ENCODE measurements at places on chromosomes 5 and 9.

GRCh38 chr5:124956471-124957029, 210.1 kb upstream of the ZNF608 start:
- no peak for DNase-seq

DNA sequence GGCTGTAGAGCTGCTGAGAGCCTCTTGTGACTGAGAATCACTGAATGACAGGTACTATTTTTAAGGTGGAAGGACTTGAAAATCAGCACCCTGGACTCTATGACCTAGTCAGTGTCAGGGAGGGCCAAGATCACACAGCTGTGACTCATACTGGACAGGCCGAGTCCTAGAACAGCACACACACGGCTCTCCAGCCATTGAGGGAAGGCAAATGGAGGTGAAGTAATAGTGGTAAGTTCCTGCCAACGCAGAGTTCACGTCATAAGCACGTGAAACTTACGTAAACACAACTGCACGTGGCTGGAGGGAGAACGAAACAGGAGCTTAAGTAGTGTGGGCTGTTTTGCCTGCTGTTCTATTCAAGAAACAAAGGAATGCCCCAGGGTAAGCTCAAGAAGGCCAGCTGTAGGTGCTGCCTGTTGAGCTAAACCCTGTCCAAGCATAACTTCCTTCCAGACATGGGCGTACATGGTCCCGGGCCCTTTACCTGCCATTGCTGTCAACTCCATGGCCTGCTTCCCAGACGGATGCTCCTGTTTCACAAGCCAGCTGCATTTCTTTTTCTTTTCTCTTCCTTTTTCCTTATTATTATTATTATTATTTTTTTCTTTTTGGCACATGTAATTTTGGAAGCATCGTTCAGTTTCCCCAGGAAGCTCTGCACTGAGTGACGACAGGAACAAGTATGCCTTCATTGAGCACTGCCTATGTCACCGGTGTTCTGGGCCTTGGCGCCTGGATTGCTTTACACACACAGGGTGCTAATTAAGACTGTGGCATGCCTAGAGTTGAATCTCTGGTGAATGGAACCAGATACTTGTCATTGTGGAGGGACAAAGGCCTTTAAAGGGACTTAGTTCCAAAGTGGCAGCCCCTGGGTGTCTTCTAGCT, 10.2 kb upstream of the LCP2 start:
- DNase-seq = no peak

DNA sequence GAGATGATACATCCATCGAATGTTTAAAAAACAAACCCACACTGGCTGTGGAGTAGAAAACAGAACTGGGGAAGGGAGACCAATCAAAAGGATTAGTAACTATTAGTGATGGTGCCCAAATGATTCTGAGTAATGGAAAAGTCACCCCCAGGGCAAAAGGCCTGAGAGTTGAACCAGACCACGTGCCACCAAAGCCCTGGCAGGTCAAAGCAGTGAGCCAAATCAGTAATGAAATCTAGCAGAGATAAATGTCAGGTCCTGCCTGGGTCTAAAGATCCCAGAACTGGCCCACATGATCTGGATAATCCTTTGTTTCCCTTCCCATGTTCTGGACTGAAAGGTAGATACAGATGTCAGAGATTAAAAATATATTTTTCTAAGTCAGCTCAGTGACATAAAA, 9.4 kb downstream of the OTULINL start:
- DNase-seq = no peak

GRCh38 chr9:135224921-135225541, 137.6 kb downstream of the OLFM1 start:
- DNase-seq = no peak

DNA sequence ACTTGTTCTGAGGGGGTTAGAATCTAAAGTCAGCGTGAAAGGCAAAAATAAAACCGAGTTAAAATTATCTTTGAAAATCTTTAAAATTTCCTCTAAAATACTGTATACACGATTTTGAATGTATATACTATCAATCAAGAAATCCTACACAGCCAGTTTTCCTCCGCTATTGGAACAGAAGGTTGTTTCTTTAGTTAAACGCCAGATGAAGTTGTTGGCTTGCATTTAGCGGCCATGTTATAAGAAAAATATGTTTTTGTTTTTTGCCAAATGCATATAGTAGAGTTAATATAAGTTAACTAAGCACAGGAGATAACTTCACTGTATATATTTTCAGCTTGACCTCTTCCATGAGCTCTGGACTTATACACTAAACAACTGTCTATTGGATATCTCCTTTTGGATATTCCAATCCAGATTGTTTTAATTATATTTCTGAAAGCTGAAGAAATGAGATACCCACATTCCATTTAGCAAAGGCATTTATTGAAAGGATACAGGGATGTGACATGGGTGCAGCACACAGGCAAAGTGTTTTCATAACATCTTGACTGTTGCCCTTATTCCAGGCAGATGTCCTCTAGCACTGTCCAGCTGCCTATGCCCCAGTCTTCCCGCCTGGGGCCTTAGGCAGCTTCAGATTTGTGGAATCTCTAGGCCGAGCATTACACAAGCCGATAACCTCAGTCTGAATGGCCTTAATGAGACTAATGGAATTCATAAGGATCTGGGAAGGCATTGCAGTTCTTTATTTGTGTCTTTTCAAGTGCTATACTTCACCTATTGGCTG, 10.0 kb upstream of the ATG10 start:
- no peak for DNase-seq

DNA sequence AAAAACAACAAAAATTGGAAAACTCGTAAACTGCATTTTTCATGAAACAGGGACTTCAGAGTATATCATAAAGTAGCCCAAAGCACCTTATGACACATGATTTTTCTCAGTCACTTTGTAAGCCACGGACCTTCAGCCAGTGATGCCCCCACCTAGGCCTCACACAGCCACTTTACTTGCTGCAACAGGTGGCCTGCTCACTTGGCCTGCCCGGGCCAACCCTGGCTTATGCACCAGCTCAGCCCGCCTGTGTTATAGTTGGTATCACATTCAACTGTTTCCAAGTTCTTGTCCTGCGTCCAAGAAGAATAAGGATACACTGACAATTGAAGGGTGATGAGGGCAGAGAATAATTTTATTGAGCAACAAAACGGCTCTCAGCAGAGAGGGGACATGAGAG, 219.2 kb downstream of the FER start:
- no peak for DNase-seq

DNA sequence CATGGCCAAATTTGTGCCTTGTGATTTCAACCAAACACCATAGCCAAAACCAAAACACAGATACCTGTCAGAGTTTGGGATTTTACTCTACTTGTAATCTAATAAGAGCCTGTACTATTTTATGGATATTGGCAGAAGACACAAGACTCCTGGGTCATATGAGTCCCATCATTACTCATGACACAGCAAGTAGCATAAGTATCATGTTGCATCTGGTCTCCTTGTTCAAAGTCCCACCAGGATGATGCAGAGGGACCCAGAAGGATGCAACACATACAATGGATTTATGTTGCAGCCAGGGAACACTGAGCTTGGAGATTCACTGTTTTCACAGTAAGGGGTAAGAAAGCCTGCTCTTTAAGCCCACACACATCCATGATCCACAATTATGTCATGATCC, 13.2 kb upstream of the ACO1 start:
- DNase-seq = no peak

DNA sequence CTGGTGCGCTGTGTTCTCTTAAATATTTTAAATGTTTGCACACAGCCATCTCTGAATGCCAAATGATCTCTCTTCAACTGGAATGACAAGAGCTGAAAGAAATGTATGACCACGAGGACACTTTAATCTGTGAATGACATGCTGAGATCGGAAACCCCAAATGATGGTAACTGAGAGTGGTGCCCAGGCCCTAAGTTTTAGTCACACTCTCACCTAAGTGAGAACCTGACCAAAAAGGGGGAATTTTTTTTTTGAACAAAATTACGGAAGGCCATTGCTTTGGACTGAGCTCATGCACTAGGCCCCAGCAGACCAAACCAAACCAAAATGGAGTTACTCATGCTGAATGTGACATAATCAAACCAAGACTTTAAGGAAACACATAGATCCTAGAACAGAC, 167.1 kb upstream of the TUT7 start:
- DNase-seq = no peak

DNA sequence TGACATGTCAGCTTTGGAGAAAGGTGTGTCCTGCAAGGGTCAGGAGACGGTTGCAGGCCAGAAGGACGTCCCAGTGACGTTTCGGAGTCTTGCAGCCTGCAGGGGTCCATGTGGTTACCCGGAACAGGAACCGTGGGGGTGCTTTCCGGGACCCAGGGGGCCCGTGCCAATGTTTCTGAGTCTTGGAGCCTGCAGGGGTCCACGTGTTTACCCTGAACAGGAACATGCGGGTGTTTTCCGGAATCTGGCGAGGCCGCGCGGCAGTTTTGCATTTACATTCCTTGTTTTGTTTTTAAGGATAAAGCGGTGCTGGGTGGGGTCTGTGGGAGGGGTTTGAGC, 30.6 kb downstream of the NKD2 start:
- DNase-seq = no peak

DNA sequence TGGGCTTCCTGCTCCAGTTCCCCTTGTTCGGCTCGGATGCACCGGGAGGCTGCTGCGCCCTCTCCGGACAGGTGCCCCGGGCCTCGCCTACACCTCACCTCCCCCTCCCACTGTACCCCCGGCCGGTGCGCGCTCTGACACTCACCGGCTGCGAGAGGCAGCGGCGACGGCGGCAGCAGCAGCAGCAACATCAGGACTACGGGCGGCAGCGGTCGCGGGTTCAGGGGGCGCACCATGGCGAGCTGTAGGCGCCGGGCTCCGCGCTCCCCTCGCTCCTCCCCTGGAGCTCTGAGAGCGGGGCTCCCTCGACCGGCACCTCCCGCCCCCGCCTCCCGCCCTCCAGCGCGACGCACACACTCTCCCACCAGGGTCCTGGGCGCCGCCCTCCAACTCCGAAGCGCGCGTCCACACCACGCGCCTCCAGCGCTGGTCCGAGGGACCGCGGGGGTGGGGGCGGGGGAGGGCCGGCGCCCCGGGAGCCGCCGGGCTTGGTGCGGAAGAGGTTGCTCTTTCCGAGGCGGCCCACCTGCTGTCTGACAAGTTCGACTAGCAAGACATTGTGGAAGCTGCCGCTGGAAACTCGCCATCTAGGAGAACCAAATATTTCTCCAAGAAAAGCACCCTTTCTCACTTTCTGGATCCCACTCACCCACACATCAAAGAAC, at the start of gene GFRA3:
Gene GFRA3, minus strand, starts transcription at position 433 of the 665 bp plus-strand sequence. Its CDS starts 197 bp downstream, at position 236.
- DNase-seq = no peak

GRCh38 chr5:180313677-180314505, 22.0 kb upstream of the MAPK9 start:
- DNase-seq = peak; percentile 47

GRCh38 chr5:141528291-141528984, 39.6 kb downstream of the PCDHGC5 start:
- DNase-seq = no peak
